ENCODE measurements at places on chromosomes 2 and 18.
A peak's percentile ranks its signal among the peaks of the same experiment; 100 is the strongest.

DNA sequence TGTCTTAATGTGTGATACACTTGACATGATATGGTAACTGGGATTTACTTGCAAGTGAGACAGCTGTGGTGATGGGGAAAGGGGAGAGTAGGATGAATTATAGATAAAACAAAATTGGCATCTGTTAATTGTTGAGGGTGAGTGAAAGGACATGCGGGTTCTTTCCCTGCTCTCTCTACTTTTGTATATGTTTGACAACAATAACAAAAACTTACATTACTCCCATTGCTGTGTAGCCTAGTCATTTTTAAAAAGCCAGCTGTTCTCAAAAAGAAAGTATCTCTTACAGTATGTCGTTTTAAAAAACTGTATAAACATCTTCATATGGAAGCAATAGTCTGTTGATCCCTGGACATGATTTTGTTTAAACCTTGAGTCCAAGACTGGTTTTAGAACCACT lies 117.6 kb downstream of the MYO1B start:
- no peak for ATAC-seq

DNA sequence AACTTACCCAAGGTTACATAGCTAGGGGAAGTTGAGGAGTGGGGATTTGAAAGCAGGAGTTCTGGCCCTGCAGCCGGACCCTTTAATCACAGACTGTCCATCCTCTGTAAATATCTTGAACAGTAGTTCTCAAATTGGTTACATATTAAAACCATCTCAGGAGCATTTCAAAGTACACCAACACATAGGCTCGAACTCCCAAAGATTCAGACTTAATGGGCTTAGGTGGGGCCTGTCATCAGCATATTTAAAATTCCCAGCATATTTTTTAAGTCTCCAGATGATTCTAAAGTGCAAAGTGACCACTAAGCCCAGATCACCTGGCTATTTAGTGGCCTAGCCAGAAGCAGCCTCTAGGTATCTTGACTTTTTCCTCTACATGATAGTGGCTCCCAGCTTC lies 192.2 kb downstream of the ZNF385B start:
- ATAC-seq: no peak

DNA sequence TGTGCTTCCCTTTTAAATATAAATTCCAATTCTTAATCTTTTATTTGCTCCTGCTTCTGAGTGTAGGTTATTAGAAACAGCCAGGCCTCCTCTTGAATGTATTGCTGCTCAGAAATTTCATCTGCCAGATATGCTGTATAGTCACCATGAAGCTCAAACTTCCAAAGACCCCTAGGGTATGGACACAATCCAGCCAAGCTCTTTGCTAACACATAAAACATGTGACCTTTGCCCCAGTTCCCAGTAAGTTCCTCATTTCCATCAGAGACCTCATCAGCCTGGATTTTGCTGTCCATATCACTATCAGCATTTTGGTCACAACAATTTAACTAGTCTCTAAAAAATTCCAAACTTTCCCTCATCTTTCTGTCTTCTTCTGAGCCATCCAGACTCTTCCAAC lies 75.2 kb downstream of the MAP2 start:
- no peak for ATAC-seq

GRCh38 chr2:145771525-145771924 lies 1251.6 kb upstream of the ZEB2 start:
- no peak for ATAC-seq

- ATAC-seq: no peak
These were observed 559.2 kb downstream of the RNF144A start for GRCh38 chr2:7476371-7476770.

DNA sequence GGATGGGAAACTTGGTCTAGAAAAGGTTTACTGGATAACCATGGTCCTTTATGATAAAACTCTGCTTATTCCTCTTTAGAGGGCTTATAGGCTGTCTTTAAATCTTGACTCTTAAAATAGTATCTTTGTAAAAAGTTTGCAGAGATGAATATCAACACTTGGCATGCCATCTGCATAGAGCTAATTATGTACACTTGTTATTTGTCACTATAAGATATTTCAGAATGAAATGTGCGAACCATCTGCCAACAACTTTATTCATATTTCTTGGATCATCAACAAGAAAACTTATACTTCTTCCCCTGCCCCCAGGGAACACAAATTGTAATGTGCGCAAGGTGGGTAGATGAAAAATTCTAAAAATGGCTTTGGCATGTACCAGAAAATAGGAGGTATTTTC lies 653.0 kb upstream of the CHAC2 start:
- no peak for ATAC-seq

DNA sequence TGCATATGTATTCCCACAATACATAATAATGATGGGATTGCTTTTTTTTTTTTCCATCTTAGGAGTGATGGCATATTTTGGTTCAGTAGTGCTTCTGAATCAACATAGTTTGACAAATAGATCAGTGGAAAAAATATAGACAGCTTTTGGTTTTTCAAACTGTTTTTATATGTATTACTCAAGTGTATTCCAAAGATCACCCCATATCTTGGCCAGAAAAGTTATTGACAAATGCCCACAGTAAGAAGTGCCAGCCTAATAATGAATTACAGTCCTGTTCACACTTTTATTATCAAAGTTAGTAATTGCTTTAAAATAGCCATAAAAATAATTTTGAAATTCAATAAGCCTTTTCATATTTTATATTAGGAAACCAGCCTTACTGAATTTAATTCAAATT lies 95.0 kb downstream of the TMEFF2 start:
- no peak for ATAC-seq

DNA sequence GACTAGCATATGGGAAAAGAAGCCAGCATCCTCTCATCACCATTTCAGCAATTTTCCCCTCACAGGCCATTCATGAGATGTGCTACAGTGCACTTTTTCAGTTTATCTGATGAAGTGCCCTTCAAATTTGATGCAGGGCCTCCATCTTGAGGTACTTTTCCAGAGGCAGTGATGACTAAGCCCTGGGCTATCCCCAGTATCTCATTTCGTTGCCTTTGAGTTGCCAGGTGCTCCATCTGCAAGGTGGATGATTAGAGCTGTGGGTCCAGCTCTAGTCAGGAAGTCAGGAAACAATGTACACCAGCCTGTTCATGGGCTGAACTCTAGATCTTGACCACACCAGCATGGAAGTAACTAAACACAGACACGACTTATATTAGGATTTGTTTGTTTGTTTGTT lies 425.2 kb downstream of the METTL4 start:
- no peak for ATAC-seq

- ATAC-seq: no peak
These were observed 6.1 kb downstream of the FBXO11 start for GRCh38 chr2:47899915-47900816.

DNA sequence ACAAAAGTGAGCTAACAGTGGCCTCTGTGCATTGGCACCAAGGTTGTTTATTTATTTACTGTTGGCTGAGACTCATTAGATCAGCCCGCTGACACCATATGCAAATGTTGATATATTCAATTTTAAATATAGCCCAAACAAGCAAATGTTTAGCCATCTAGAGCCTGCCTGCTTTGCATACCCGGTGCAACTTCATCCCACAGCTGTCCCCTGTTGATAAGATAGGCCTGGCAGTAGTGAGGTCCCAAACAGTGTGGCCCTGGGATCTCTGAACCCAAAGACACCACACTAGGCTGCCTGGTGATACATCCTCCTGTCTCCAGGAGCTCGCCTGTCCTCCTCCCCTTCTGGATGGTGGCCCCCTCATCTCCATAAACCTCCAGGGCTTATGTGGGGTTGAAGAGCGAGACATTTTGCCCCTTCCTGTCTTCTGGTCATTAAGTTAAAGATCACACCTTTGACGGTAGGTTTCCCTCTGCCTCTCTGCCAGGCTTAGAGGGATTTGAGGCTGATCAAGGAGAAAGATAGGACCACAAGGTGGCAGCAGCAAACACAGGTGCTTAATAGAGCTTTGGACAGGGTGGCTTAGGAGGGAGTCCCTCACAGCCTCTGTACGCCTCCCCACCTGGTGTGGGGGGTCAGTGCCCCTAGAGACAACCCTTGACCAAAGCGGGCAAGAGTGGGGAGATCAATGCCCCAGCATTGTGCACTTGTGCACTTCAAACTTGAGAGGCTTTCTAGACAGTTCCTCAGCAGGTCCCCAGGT lies 23.7 kb upstream of the MYO5B start:
- no peak for ATAC-seq

- no peak for ATAC-seq
These were observed 326.6 kb upstream of the COL3A1 start for GRCh38 chr2:188647430-188648070.

DNA sequence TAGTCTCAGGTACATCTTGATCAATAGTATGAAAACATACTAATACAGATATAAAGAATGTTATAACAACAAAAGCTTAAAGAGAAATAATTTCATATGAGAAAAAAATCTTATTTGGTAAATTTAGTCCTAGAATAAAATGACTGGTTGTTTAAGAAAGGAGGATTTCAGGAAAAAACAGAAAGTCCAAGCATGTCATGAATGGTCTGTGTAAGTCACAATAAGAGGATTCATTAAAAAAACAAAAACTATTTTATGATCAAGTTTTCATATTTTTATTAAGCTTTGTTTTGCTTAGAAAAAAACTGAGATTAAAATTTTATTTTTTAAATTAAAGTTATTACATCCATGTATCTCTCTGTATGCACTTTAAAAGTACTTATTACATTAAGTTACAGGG lies 353.9 kb upstream of the SPHKAP start:
- ATAC-seq: no peak

- ATAC-seq: no peak
These were observed 240.2 kb downstream of the ALPK2 start for GRCh38 chr18:58388736-58389135.

DNA sequence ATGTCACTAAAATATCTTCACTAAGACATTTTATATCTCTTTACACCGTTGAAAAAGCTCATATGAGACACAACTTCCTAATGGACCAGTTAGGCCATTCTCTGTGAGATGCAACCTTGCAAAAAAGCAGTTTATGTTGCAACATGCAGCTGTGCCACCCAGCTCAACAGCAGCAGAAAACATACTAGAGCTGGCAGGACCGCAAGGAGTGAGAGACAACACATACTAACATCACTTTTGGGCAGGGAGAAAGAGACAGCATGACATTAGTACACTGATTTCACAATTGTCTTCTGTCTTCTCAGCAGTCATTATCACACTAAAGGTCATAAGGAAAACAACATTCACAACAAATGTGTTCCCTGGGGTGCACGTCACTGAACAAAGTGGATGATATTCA lies 122.9 kb downstream of the EPB41L3 start:
- ATAC-seq: no peak

GRCh38 chr2:191951376-191951775 lies 104.5 kb upstream of the CAVIN2 start:
- ATAC-seq: no peak

GRCh38 chr2:163734881-163735684 lies 725 bp downstream of the FIGN start:
- no peak for ATAC-seq

GRCh38 chr2:154306266-154306970 lies 392.1 kb upstream of the KCNJ3 start:
- no peak for ATAC-seq

DNA sequence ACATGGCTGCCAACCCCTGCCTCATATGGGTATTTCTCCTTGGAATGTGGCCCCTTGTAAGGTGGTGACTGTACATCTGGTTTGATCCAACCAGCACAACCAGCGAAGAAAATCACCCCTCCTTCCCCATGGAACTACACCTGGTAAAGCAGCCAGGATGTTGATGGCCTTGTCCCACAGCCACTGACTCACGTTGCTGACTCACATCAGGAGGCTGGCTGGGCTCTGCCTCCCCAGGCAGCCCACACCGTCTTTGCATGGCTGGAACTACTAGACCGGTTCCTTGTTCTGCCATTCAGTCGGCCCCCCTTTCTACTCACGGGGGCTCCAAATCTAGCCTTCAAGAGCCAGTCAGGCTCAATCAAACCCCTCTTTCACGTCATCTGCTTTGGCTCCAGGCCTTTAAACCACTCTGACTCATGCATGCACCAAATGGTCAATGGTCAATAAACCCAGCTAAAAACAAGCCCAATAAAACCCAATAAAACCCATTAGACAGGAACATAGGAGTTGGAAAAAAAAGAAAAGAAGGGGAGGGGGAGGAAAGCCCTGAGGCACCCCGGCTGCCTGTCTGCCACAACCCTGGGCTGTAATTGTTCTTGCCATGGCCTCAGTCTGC lies 114.8 kb downstream of the PLB1 start:
- ATAC-seq: peak; percentile 80

GRCh38 chr2:54411801-54412354 lies 44.2 kb upstream of the SPTBN1 start:
- ATAC-seq: no peak

GRCh38 chr18:7105268-7105667 lies 12.3 kb downstream of the LAMA1 start:
- no peak for ATAC-seq

GRCh38 chr2:230144355-230144754 lies 75.4 kb downstream of the SP110 start:
- ATAC-seq: no peak

DNA sequence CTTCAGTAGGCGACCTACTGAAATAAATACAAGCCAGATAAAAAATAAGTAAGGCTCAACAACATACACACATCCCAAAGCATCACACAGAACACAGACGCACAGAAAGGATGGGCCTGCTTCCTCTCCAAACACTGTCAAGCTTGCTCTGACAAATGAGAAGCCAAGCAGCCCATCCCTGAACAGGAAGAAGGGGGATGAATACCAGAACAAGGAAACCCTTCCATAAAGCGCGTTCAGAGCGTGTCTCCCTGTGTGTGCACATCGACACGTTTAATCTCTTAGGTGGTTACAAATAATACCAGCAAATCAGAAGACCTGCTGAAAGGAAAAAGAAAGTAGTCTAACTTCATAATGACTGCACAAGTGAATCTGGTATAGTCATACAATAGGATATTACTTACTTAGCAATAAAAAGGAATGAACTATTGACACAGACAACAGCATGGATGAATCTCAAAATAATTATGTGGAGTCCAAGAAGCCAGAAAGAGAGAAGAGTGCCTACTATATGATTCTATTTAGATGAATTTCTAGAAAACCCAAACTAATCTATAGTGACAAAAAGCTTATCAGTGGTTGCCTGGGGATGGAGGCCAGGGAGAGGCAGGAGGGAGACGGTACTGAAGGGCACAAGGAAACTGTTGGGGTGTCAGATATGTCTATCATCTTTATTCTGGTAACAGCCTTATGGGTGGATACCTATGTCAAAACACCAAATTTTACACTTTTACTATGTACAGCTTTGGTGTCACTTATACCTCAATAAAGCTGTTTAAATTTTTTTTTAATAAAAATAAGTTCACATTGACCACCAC lies 26.8 kb downstream of the MBOAT2 start:
- ATAC-seq: no peak
